ENCODE measurements at places on chromosomes 1 and 21.

DNA sequence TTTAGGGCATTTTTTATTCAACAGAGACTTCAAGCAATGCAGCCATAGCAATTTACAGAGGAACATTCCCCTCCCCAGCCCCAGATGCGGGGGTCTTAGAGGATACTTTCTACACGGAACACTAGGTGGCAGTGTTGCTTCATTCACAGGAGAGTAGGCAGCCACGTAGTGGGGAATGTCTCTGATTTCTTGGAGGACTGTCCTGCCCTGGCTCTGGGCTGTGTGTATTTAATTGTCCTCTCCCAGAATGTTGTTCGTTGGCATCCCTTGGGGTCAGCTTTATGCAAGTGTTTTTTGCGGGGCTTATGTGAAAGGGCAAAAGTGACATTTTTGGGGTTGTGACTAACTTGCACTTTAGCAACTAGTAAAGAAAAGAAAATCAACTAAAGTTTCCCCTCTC, 96.9 kb downstream of the PAPPA2 start:
- H3K27me3 ChIP-seq, result no peaks in the 10 kb centered on the region
- no peak for DNase-seq
- H3K27ac ChIP-seq, result no peak overlapping the region
- H3K4me3 ChIP-seq, result no peak overlapping the region
- no peaks in the 10 kb centered on the region for H3K4me1 ChIP-seq

DNA sequence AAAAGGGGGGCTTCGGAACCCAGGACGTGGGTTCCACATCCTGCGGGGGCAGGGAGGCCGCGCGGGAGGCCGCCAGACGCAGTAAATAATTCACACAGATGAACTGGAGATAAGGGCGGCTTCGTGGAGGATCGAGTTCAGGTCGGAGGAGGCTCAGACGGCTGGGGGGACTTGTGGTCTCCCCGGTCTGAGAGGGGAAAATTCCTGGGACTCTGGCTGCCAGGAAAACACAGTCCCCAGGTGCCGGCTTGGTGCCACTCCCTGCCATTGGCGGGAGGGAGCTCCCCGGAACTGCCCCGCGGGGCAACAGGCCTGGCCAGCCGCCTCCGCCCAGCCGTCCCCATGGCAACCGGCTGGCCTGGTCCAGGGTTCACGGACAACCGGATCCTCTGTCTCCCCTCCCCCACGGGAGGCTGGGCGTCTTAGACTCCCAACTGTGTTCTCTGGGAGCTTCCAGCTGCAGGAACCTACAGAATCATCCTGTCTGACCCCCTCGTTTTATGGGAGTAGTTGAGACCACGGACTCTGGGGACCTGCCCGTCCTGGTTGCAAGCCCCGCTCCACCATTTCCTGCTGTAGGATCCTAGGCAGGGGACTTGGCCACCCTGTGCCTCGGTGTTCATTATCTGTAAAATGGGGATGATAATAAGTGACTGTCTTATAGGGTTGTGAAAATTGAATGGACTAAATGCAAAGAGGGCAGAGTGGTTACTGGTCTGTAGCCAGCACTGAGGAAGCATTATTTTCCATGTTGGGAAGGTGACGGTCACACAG, 9.6 kb downstream of the CAMK2N1 start:
- no peak overlapping the region for H3K4me3 ChIP-seq
- H3K36me3 ChIP-seq, result no peaks in the 10 kb centered on the region
- no peak overlapping the region for H3K27ac ChIP-seq
- H3K4me1 ChIP-seq, result no peaks in the 10 kb centered on the region

DNA sequence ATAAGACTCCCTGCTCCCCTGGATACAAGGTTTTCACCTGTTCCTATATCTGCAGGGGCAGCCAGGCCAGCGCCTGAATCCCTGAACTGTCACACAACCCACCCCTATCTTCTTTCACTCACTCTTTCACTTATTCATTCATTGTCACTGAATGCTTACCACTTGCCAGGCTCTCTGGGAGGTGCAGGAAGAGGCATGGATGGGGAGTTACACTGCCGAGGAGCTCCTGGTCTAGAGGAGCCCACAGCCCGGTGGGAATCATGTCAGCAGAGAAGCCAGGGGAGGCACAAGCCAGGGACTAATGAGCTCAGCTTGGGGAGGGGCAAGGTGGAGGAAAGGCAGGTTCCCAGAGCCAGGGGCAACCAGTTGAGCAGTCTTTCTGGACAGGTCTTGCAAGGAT, 155.8 kb downstream of the TRABD2B start:
- DNase-seq, result no peak
- no peaks in the 10 kb centered on the region for H3K27me3 ChIP-seq
- peaks cover 7% of the 10 kb centered on the region for H3K4me1 ChIP-seq

GRCh38 chr1:228369608-228370438, 36.8 kb downstream of the TRIM11 start:
- H3K4me1 ChIP-seq, result no peaks in the 10 kb centered on the region
- H3K27me3 ChIP-seq, result no peaks in the 10 kb centered on the region
- no peaks in the 10 kb centered on the region for H3K36me3 ChIP-seq
- no peak overlapping the region for H3K27ac ChIP-seq
- no peak overlapping the region for H3K4me3 ChIP-seq

DNA sequence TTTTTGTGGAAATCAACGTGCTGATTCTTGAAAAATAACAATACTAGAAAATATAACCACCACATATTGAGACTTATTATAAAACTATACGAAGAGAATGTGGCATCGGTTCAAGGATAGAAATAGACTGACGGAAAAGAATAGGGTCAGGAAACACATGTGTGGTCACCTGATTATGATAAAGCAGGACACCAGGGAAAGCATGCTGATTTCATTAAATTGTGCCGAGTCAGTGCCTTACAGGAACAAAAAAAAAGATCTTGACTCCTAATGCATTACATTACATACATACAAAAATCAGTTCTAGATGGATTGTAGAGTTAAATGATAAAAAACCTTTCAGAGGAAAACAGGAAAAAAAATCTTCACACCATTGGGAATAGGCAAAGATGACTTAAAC, 43.5 kb upstream of the SERPINC1 start:
- no peak overlapping the region for H3K27ac ChIP-seq
- H3K27me3 ChIP-seq, result no peaks in the 10 kb centered on the region
- no peak for DNase-seq
- H3K36me3 ChIP-seq, result no peaks in the 10 kb centered on the region
- H3K4me3 ChIP-seq, result no peak overlapping the region
- no peaks in the 10 kb centered on the region for H3K4me1 ChIP-seq
